ENCODE measurements at places on chromosomes 2 and 18. TPM values are rescaled to one million over a fixed set of nuclear protein-coding genes. Genes with fewer than 3 reads are reported as not detected.
A peak's percentile ranks its signal among the peaks of the same experiment; 100 is the strongest.

DNA sequence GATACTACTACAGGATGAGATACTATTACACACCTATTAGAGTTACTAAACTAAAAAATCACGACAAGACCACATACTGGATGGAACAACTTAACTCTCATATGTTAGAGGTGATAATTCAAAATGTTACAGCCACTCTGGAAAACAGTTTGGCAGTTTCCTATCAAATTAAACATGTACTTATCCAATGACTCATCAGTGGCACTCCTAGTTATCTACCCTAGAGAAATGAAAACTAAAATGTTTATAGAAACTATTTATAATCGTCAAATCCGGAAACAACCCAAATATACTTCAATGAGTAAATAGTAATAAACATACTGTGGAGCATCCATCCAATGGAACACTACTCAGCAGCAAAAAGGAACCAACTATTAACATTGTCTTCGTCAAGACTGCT, 137.0 kb upstream of the RBBP8 start:
- no peak for DNase-seq

- DNase-seq, result no peak
Observed at GRCh38 chr2:111117598-111118480, 2.9 kb upstream of the BCL2L11 start.

DNA sequence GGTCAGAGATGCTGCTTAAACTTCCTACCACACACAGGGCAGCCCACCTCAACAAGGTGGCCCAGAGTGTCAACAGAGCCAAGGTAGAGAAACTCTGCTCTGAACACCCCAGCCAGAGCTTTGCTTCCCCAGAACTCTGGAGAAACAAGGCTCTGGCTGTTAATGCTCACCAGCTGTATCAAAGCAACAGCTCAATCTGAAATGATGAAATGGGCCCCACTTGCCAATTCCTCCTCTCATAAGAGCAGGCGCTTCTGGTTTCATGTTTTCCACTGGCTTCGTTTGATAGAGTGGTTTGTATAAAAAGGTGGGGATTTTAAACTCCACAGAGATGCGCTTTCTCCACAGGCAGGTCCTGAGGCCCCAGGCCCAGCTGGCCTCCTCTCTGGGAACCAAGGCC, 60.9 kb upstream of the TFCP2L1 start:
- DNase-seq, result no peak

GRCh38 chr2:48148841-48149430, 242.6 kb upstream of the FBXO11 start:
- peak; percentile 81 for DNase-seq

The DNAH7 gene
- 0.36 TPM for total RNA-seq

All from K562 (cell line).